ENCODE measurements at places on chromosomes 13 and 19. TPM values are rescaled to one million over a fixed set of nuclear protein-coding genes. Genes with fewer than 3 reads are reported as not detected.

The KLHL1 gene
- total RNA-seq = not detected

The PRX gene
- total RNA-seq = 1.3 TPM

The KLK12 gene
- not detected for total RNA-seq

The COL4A1 gene
- 1,114 TPM for total RNA-seq

The FCAR gene
- total RNA-seq = not detected

The TRAPPC6A gene
- total RNA-seq = 1.3 TPM

The COMMD6 gene
- total RNA-seq = 31.7 TPM

The ZNF579 gene
- total RNA-seq = 9.0 TPM

The B3GNT3 gene
- not detected for total RNA-seq

The CYP2F1 gene
- not detected for total RNA-seq

The NOTCH3 gene
- total RNA-seq = 63.7 TPM

The FAM216B gene
- not detected for total RNA-seq

The CYP2A7 gene
- not detected for total RNA-seq

The LSR gene
- total RNA-seq = 0.22 TPM

The MAST1 gene
- not detected for total RNA-seq

The ZNF878 gene
- 0.57 TPM for total RNA-seq

The GPR183 gene
- 13.2 TPM for total RNA-seq

The KCNK6 gene
- 10.5 TPM for total RNA-seq

The TMEM59L gene
- total RNA-seq = 0.14 TPM

The KLK6 gene
- total RNA-seq = not detected

The SMAD9 gene
- total RNA-seq = 0.88 TPM

The GNG7 gene
- total RNA-seq = 0.44 TPM

The FGF14 gene
- 0.57 TPM for total RNA-seq

The IGFL3 gene
- total RNA-seq = not detected

The IGFL2 gene
- not detected for total RNA-seq

The SYNGR4 gene
- not detected for total RNA-seq

The CEP89 gene
- total RNA-seq = 32.1 TPM

The TCF3 gene
- total RNA-seq = 123 TPM

The MEDAG gene
- total RNA-seq = 34.4 TPM

The CCDC122 gene
- 3.7 TPM for total RNA-seq

The GDF15 gene
- 98.2 TPM for total RNA-seq

The COX7A1 gene
- 11.7 TPM for total RNA-seq

The DHX34 gene
- total RNA-seq = 25.8 TPM

The SERTM1 gene
- total RNA-seq = not detected

The CLEC11A gene
- total RNA-seq = 11.5 TPM

The SLC5A5 gene
- total RNA-seq = not detected

The CEACAM19 gene
- 1.3 TPM for total RNA-seq

The IGFL1 gene
- total RNA-seq = not detected

The MIA gene
- not detected for total RNA-seq

The CARM1 gene
- 58.0 TPM for total RNA-seq

The KLF1 gene
- not detected for total RNA-seq

The SELENOV gene
- total RNA-seq = not detected

The ELSPBP1 gene
- total RNA-seq = not detected

The CDK8 gene
- total RNA-seq = 16.6 TPM

The ZNF565 gene
- 3.4 TPM for total RNA-seq

The BEST2 gene
- total RNA-seq = not detected

The ELAVL3 gene
- under 0.01 TPM for total RNA-seq

The ATP7B gene
- 2.8 TPM for total RNA-seq

The SBSN gene
- 0.14 TPM for total RNA-seq

The ACER1 gene
- total RNA-seq = not detected

The GRIK5 gene
- not detected for total RNA-seq

The BICRA gene
- total RNA-seq = 10.2 TPM

The DAPK3 gene
- 134 TPM for total RNA-seq

The CARD8 gene
- total RNA-seq = 13.1 TPM

The SPRED3 gene
- 10.2 TPM for total RNA-seq

The CRX gene
- not detected for total RNA-seq

The TYROBP gene
- total RNA-seq = not detected

The LSM4 gene
- 171 TPM for total RNA-seq

The CDC42EP5 gene
- total RNA-seq = 8.5 TPM

The APOC4 gene
- not detected for total RNA-seq

Measured in placental pericyte (primary cell).